ENCODE measurements at places on chromosomes 12 and 14.

GRCh38 chr14:29773990-29774389 is 153.7 kb downstream of the PRKD1 start:
- no peak for DNase-seq

DNA sequence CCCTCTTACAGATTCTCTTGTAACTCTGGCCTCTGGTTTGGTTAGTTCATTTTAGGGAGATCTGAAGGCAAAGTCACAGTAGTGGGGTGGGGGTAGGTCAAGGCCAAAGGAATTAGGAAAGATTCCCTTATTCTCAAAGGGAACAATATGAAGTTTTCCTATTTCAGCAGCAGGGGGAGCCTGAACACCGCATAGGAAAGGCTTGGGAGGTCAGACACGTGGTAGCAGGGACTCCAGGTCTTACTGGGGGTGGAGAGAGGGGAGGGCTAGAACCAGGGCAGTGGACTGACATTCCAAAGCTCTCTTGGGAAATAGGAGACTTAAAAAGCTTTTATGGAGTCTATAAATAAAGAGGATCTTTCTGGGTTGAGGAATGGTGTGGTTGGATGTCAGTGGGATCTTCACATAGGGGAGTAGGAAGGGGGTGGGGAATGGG is 1.3 kb downstream of the ZC3H10 start:
- peak; percentile 58 for DNase-seq

DNA sequence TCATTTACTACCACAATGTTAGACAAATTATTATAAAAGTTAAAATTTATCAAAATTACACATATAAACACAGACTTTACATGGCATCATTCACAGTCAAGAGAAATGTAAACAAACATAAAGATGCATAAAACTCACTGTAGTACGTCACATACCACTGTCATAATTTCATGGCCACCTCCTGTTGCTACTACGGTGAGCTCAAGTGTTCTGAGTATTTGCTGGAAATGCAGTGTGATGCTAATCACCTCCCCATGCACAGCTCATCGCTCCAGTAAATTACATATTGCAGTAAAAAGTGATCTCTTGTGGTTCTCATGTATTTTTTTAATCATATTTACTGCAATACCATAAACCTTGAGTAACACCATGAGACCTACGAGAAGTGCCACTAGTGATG is 247.7 kb upstream of the SFSWAP start:
- no peak for DNase-seq

- DNase-seq, result no peak
These were observed 5.4 kb downstream of the TXNRD1 start for GRCh38 chr12:104220931-104221330.

DNA sequence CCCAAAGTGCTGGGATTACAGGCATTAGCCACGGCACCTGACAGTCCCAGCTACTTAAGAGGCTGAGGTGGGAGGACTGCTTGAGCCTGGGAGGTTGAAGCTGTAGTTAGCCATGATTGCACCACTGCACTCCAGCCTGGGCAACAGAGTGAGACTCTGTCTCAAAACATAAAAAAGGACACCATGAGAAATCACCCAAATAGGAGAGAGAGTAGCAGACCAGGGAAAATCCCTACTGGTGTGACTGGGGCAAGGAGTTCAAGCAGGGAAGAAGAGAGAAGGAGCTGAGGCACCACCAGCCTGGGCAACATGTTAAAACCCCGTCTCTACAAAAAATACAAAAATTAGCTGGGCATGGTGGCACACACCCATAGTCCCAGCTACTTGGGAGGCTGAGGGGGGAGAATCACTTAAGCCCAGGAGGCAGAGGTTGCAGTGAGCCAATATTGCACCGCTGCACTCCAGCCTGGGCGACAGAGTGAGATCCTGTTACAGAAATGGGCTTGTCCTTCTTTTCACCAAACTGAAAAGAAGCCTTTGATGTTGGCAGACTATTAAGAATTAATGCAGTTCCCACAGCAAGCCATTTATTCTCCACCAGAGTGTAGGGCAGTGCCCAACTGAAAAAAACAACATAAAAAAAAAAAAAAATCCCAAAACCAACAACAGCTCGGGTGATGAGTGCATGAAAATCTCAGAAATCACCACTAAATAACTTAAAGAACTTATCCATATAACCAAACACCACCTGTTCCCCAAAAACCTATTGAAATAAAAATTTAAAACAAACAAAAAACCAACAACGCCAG is 4.5 kb upstream of the SRSF9 start:
- no peak for DNase-seq

- DNase-seq, result no peak
These were observed 5.0 kb downstream of the BDKRB1 start for GRCh38 chr14:96261053-96261452.

DNA sequence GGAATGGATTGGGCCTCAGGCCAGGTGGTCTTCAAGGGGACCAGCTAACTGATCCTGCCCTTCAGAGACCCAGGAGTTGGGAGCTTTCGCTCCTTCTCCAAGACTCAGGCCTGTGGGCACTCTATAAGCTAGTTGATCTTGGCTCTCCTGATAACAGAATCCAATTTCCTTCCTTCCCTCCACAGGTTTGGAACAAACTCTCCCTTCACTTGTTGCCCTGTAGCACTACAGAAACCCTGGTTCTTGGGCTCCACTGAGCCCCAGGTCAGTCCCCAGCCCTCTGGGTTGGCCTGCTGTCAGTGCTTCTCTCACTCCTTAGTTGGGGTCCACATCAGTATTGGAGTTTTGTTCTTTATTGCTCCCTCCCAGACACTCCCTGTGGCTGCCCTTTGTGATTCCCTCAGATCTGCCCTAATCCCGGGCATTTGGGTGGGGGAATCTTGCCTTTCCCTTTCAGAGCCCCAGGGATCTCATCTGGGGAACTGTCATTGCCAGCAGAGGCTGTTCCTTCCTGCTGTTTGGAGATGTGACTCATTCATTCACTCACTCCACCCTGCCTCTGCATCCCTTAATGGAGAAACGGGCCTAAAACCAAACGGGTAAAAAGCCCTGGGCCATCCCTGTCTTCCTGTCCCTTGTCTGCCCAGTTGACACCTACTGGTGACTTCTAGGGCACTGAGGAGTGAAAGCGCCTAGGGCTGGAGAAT is 4.4 kb upstream of the GPD1 start:
- DNase-seq, result no peak

DNA sequence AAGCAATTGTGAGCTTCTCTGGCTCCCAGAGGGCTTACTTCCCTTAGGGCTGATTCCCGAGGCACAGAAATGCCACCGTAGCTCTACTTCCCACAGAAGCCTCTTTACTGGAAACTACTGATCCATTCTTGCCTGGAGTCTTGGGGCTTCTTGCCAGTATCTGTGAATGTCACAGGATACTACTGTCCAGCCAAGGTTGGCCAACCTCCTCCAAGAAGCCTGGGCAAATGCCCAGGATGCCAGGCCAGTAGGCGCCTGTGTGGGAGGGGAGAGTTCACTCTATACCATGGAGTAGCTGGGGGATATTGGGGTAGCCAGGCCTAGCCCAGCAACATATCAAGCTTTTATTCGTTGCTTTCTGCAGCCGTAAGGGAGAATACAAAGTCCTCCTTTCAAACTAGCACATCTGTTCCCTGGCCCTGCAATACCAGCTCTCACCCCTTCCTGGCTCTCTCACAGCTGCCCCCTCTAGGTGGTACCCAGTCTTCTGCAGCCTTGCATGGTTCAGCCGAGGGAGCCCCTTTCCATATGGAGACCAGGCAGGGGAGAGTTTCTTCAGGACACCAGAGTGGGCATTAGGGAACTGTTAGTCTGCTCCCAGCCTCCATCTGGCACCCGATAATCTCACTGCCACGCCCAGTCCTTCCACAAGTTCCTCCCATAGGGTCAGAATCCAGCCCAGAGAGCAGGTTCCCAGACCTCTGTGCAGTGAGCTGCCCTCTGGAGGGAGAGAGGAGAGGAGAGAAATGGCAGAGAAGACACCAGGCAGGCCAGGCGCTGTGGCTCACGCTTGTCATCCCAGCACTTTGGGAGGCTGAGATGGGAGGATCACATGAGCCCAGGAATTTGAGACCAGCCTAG is 24.3 kb upstream of the PLEK2 start:
- DNase-seq, result no peak

GRCh38 chr12:16766736-16767135 is 160.8 kb upstream of the LMO3 start:
- DNase-seq, result no peak

GRCh38 chr12:122946690-122947341 is 19.4 kb downstream of the ABCB9 start:
- DNase-seq, result peak; percentile 61

GRCh38 chr12:102816816-102817434 is 100.1 kb downstream of the PAH start:
- DNase-seq, result no peak

DNA sequence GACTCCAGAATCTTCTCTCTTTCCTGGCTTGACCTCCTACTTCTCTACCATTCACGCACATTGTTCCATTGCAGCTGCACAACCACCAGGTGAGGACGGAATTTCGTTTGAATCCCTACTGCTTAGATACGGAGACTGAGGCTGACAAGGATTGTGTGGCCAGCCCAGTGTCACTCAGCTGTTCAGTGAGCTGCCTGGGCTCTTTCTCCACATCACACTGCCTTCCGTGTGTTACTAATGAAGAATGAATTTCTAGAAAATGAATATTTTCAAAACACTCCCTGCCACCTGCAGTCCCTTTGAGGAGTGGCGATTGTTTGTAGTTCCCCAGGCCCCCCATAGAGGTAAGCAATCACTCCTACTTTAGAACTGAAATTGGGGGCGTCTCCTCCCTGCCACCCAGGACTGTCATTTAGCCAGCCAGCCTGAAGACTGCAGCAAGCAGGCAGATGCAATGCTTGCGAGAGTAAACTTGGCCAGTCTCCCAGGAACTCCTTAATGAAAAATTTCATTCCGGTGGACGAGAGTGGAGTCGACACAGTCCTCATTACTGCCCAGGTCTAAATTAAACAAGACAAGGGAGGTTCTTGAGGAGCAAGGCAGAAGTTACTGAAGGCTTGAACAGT is 239.7 kb downstream of the SLC41A2 start:
- DNase-seq, result no peak

DNA sequence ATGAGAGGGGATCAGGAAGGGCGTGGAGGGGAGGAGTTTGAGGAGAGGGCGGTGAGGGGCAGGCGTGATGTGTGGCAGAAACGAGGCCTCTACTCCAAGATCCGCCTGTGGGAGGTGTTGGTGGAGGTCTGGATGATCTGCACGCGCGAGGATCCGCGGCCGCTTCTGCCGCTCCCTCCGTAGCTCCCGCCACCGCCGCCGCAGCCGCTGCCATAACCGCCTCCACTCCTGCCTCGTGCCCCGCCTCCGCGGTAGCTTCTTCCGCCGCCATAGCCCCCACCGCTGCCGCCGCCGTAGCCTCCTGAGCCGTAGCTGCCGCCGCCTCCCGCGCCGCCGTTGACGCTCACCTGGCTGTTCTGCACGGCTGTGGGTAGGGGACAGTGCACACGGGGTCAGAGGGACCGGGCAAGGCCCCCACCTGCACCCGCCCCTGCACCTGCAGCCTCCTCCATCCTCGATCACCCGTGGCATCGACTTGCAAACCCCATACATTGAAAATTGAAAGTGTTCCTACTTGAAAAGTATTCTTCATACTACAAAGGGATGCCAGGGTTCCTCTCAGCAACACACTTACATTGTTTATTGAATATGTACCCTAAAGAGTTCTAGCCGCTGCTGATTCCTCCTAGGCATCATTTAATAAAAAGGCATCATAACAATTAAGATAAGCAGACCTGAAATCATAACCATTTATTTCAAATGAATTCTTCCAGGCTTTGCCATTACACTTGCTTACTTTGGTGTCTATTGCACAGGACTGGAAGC is 11.1 kb upstream of the KRT1 start:
- DNase-seq, result peak; percentile 44

DNA sequence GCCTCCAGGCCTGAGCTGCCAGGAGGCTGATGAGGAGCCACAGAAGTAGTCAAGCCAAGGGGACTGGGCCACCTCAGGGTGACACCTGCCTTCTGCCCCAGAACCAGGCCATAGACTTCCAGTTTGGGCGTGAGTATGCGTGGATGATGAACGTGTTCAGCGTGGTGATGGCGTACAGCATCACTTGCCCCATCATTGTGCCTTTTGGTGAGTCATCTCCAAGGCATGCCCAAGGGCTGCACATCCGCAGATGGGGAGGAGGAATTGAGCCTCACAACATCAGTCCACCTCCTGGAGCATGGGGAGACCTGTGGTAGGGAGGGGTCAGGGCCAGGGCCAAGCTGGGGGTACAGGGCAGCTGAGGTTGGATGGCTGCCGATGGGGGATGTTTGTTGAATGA is 22.3 kb downstream of the NGB start:
- no peak for DNase-seq

DNA sequence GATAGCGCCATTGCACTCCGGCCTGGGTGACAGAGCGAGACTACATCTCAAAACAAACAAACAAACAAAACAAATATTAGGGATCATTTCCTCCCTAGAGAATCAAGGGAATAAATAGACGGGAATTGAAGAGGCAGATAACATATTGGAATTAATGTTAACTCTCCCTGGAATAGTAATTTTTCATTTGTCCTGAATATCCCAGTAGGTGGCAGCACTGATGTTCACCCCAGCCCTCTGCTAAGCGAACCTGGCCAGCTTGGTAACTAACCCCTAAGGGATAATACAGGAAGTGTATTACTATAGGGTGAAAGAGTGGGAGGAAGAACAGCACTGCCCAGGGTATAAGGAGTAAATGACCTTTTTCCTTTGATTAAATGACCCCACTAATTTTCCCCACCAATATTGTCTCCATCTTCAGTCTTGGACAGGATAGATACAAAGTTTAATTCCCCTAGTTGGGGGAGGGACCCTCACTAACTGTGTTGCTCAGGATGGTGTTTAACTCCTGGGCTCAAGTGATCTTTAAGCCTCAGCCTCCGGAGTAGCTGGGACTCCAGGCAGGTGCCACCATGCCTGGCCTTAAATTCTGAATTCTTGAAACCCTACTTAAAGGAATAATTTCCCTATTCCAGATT is 40.5 kb downstream of the SLC2A14 start:
- no peak for DNase-seq

DNA sequence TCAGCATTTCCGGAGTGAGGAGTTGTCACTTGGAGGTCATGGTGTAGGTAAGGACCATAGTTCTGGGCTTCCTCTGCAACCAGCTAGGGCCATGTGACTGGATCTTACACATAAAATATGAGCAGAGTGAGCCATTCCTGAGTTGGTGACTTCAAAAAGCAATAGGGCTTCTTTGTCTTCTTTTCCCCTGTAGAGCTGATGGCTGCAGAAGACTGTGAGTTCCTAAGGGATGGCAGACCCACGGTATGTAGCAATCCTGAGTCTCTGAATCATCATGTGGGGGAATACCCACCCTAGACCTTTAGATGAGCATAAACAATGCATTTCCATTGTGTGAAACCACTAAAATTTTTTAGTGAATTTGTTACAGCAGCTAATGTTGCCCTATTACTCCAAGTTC is 151.1 kb upstream of the TBX3 start:
- DNase-seq, result no peak

- DNase-seq, result no peak
These were observed 105.5 kb downstream of the GPATCH2L start for GRCh38 chr14:76257111-76257803.

DNA sequence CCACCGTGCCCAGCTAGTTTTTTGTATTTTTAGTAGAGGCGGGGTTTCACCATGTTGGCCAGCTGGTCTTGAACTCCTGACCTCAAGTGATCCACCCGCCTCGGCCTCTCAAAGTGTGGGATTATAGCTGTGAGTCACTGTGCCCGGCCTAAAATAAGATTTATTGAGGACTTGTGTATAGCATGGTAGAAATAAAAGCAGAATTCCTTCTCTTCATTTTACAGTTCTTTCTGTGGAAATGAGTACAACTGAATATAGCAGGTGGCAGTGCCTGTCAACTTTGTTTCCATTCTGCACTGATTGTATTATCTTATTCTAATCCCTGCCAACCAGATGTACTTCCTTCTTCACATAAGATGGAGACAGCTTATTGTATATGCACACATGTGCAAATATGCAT is 41.0 kb downstream of the DIP2B start:
- no peak for DNase-seq

Data from activated CD4-positive, alpha-beta T cell treated with anti-CD3 and anti-CD28 coated beads, Interleukin-2, amount 50 U/mL, for 4 hours (primary cell).